Tongue (tissue), 3 donors: ENCODE measurements at places on chromosomes 5 and 9.
A peak's percentile ranks its signal among the peaks of the same experiment; 100 is the strongest.

DNA sequence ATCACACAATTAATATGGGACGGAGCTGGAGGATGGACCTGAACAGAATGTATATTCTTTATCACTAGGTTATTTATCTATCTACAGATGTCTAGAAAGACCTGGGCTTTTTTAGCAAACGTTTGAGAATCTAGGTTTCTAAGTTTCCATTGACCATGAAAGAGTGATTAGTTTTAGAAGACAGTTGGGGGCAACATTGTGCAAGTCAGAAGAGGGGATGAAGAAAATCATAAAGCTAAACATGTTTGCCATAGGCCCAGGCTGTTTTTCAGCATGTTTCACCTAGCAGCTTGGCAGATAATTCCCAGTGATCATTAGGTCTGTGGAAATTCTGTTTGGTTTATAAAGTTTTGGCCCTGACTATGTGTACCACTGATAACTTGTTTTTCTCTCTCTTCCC is 44.1 kb upstream of the CDKN2B start:
- DNase-seq = no peak

DNA sequence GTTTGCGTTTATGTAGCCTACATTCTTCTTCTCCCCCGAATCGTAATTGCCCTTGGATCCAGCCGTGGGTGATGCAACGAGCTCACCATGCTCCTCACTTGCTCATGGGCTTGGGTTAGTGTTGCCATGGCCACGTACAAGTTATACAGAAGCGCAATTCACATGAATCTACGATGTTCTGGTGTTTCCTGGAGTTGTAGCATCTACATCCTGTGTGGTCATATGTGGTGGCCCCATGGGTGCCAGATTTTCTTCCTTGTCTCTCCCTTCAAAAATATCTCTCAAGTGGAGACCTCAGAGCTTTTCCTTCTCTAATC is 115.3 kb downstream of the TLE4 start:
- DNase-seq = no peak

- no peak for DNase-seq
These were observed 165.8 kb upstream of the CDH6 start for GRCh38 chr5:31027721-31028120.

DNA sequence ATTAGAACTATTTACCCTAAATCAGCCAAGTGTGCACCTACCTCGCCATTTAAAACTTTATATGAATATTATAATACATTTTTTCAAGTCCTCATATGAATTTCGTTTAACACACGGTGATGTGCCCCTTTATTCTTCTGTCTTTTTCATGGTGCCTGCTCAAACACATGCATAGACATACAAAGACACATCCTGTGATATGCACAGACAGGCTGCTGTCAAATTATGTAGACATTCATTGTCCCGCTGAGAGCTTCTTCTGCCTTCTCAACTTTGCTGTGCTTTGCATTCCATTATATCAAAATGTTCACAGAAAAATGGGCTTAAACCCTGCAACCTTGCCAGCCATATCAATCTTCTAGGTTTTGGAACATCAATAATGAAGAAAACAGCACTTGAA is 193.8 kb downstream of the NTRK2 start:
- no peak for DNase-seq

GRCh38 chr9:24413651-24414050 is 132.0 kb downstream of the IZUMO3 start:
- no peak for DNase-seq

DNA sequence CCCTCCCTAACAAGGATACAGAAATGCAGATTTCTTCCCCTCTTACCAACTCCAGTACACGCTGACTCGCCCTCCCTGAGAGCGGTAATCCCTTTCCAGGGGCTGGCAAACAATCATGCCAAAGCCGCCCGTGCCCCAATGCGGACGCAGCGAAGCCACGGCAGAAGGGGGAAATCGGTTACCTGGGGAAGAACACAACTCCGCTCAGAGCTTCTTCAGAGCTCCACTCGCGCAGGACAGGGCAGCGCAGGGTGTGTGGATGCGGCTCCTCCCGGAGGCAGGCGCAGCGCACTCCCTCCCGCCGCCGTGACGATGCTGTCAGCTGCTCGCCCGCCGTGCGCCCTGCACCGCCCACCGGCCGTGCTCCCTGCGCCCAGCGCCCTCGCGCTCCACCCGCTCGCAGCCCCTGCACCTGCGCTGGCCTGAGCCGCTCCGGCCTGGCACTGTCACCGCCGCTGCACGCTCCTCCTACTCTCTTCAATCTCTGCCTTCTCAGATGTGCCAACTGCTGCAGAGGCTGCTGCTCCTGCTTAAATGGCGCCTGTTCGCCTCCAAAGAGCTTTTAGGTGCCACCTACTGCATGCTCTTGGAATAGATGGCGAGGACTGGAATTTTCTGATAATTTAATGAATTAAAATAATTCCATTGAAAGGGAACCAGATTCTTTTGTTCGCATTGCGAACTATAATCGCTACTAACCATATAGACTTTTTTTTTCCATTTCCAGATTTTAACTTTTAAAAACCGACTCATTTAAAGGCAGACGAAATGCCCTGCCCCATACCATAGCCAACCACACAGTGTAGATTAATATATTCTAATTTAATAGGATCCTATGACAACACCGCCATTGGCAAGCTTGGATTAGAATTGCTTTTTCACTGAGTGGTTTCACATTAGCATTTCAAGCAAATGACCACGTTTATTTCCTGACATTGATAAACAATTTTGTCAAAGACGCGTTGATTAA is at the start of gene DIRAS2:
Gene DIRAS2 (minus strand): TSS at position 255 of the 970 bp plus-strand sequence. CDS start 28,997 bp downstream, outside the sequence.
- peak; percentile 83 for DNase-seq

DNA sequence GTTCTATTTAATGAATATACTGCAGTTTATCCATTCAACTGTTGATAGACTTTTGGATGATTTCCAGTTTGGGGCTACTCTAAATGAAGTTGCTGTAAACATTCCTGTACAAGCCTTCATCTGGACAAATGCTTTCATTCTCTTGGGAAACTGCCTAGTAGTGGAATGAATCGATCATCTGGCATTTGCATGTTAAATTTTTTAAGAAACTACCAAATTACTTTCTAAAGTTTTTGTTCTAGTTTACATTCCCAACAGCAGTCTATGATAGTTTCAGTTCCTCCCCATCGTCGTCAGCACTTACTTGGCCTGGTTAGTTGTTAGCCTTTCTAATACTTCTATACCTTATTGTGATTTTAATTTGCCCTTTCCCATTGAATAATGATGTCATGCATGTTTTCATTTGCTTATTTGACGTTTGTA is 306.3 kb downstream of the FER start:
- peak; percentile 43 for DNase-seq

DNA sequence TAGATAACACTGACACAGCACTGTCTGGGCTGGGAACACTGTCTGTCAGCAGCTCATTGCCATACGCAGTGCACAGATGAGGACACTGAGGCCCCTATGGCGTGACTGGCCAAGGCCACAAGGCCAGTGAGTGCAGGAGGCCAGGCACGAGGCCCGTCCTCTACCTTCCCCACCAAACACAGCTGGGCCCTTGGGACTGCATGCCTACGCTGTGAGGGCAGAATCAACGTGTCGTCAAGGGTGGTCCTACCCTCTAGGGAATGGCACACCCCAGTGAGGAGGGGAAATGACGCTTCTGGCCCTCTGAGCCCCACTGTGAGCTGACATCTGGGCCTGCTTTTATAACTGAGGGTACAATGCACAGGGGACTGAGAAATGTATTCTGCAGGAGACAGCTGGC is 42.1 kb upstream of the SLC25A51 start:
- no peak for DNase-seq

- DNase-seq = no peak
These were observed 7.9 kb upstream of the MED27 start for GRCh38 chr9:132087438-132088030.

- DNase-seq = no peak
These were observed 11.0 kb upstream of the NANS start for GRCh38 chr9:98045234-98046179.

DNA sequence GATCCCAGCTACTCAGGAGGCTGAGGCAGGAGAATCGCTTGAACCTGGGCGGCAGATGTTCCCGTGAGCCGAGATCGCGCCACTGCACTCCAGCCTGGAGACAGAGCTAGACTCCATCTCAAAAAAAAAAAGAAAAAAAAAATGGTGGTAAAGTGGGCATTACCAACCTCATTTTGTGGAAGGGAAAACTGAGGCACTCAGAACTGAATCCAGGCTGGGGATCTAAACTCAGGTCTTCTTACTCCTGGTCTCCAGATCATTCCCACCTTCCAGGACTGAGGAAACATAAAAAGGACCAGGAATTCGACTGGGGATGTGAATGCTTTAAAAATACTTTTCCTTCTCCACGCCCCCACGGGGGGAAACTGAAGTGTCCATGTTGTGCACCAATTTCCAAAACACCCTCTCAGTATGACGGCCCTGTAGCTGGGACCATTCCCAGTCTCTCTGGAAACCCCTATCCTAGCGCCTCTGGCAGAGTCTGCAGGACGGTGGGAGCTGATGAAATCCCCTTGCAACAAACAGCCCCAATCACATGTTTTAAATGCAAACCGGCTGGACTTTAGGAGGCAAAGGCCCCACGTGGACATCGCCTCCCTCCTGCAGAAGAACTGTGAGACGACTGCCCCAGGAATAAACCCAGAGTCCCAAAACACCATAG is 8.9 kb upstream of the AKNA start:
- peak; percentile 78 for DNase-seq

DNA sequence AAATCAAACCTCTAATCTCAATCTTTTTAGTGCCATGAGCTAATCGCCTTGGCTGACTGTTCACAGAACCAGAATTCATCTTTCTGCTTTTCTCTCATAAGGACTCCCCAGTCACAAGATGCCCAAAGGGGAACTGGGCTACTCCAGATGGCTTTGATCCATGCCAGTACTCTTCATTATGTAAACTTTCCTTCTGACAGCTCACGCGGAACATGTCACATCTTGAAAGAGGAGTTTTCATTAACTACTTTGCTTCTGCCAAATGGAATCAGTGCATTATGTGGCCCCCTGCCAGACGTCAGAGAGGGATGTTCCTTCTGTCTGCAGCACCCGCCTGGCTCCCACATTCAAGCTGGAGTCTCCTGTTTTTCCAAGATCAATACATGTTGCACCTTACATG is 142.1 kb upstream of the NMUR2 start:
- no peak for DNase-seq

DNA sequence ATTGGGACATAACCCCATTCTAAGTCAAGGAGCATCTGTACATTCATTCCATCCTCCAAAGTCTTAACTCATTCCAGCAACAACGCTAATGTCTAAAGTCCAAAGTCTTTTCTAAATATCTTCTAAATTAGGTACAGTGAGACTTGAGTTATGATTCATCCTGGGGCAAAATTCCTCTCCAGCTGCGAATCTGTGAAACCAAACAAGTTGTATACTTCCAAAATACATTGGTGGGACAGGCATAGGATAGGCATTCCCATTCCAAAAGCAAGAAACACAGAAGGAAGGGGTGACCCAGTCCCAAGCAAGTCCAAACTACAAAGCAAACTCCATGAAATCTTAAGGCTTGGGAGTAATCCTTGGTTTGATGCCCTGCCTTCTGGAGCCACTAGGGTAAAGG is 97.6 kb upstream of the FANCC start:
- DNase-seq = no peak

DNA sequence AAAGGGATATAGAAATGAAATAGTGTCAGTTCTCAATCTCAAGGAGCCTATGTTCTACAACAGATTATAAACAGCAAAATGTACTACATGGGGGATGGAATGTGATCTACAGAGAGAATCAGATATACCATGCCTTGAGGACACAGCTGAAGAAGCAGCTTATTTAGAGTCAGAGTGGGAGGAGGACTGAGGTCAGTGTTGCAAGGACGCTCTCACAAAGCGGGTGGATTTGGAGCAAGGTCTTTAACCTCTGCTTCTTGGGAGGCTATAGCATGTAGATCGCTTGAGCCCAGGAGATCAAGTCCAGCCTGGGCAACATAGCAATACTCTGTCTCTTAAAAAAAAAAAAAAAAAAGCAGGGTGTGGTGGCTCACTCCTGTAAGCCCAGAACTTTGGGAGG is 32.8 kb upstream of the PLIN2 start:
- DNase-seq = no peak

DNA sequence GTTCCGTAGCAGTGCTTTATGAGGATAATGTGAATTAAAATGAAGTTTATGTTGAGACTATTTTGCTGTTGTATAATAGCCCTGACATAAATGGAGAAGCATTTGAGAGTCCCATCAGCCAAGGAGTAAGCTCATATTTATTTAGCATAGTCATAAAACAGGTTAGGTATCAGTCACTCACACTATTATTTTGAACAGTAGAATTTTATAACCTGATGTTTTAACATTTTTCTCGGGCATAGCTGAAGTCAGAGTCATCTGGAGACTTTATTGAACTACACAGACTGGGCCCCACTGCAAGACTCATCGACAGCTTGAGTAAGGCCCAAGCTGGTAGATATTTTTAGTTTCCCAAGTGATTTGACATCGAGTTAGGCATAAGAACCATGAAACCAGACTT is 620.3 kb upstream of the WWC1 start:
- DNase-seq = no peak

- no peak for DNase-seq
These were observed 27.2 kb upstream of the KLF9 start for GRCh38 chr9:70441622-70442021.

- no peak for DNase-seq
These were observed 20.4 kb upstream of the RFK start for GRCh38 chr9:76414661-76415060.

DNA sequence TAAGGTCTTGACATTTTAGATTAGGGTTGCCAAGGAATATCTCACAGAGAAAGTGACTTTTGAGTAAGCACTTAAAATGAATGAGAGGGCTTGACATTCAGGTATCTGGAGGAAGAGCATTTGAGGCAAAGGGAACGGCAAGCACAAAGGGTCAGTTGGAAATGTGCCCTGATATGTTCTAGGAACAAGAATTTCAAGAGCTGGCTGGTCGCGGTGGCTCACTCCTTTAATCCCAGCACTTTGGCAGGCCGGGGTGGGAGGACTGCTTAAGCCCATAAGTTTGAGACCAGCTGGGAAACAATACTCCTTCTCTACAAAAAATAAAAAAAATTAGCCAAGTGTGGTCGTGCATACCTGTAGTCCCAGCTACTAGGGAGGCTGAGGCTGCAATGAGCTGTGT is 16.5 kb downstream of the KIAA1958 start:
- DNase-seq = peak; percentile 16

DNA sequence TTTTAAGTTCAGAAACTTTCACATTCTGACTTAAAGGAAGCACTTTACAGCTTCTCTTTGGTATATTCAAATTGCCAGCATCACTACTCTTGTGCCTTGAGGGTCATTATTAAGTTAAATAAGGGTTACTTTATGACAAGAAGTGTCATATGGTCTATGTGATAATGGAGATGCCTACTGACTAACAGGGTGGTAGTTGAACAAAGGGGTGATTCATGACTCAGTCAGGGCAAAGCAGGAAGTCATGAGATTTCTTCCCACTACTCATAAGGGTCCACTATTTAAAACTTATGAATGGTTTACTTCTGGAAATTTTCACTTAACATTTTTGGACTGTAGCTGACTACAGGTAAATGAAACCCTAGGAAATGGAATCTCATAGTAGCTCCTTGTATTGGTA is 938.3 kb upstream of the PTPRD start:
- no peak for DNase-seq
